Aorta (tissue), 5 donors: ENCODE measurements at places on chromosomes 6 and 20. TPM values are rescaled to one million over a fixed set of nuclear protein-coding genes. Genes with fewer than 3 reads are reported as not detected.
A peak's percentile ranks its signal among the peaks of the same experiment; 100 is the strongest.

DNA sequence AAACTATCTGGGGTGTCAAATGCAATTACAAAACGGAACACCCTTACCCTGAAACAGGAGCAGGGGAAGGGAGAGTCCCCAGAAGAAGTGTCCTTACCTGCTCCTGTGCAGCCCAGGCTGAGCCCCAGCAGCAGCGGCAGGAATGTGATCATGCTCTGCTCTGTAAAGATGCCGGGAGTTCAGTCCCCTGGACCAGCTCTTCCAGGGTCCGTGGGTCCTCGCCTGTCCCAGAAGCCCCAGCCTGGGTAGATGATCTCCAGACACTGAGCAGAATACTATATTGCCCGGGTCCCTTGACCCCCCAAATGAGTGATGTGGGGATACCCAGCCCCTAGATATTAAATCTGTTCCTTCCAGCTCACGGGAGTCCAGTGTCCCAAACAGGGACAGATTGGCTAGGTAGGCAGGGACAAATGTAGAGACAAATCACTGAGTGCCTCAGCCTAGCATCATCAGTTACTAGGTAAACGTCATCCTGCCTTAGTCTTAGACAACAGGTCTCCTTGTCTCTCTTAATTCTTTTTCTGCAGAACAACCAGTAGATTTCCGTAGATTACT lies at the start of gene HLA-DMB:
TSS of gene HLA-DMB (minus strand) at position 373 of the 558 bp plus-strand sequence. CDS start at position 152, 221 bp downstream.
- no peaks in the 10 kb centered on the region for H3K36me3 ChIP-seq
- peak within 1 kb of the TSS; percentile 0 for H3K4me3 ChIP-seq
- no peaks in the 10 kb centered on the region for H3K4me1 ChIP-seq
- H3K27me3 ChIP-seq: no peaks in the 10 kb centered on the region
- DNase-seq: no peak
- no peak within 1 kb of the TSS for H3K27ac ChIP-seq

DNA sequence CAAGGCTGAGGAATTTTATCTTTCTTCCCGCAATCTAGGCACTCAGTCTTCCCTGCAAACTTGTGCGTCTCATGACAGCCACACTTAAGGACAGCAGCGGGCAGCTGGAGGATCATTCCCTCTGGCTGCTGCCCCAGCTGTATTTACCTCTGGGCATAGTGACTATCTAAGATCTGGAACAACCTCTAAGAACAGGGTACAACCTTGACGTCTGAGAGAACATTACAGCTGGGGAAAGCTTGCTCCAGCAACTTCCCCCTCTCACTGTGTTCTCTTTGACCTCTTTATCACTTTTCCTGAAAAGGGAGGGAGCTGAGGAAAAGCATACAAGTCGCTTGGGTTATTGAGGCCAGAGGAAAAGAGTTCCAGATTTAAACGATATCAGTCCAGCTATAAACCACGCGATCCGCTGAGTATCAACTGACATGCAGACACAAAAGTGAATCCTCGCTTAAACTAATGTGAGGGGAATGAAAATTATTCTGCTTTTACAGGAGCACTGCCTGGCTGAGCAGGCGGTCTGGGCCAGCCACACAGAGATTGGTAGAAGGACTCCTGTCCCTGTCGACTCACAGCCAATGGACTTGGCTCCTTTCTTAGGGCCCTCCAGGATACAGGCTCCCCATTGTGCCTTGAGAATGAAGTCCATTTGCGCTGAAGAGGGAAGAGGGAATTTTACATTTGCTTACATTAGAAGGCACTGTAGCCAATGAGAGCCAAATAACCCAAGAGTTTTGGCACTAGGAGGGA lies 153.3 kb downstream of the QRSL1 start:
- H3K36me3 ChIP-seq: no peaks in the 10 kb centered on the region
- no peak overlapping the region for H3K4me3 ChIP-seq
- H3K4me1 ChIP-seq: no peaks in the 10 kb centered on the region
- H3K27ac ChIP-seq: no peak overlapping the region

DNA sequence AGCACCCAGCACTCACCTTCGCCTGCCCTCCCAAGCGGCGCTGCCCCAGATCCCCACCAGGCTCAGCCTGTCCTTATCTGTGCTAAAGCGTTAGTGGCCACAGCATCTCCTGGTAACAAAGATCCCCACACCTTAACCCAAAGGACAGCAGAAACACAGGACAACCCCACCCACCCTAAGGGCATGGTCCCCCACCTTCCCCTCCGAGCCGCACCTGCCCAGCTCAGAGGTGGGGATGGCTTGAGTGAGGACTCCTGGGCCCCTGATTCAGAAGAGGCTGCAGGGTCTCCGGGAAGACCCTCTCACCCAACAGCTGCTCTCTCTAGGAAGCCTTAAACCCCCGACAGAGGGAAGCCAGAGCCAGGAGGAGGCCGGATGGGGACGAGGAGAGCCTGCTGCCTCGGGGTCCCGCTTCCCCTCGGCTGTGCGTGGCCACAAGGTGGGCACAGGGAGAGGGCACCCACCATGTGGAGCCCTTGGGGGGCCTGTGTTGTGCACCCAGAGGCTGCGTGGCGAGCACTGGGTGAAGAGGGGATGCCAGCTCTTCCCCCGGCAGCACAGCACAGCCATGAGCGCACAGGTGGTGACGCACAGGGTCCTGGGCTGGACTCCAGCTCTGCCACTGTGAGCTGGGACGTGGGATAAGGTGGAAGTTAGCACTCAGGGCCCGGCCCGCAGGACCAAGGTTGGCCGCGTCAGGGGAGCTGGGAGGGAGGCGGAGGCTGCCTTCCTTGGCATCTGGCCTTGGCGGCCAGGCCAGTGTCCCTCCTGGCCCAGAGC lies 31.9 kb upstream of the MRGBP start:
- H3K4me1 ChIP-seq: no peaks in the 10 kb centered on the region
- H3K27me3 ChIP-seq: no peaks in the 10 kb centered on the region
- no peak for DNase-seq
- H3K4me3 ChIP-seq: no peak overlapping the region
- no peaks in the 10 kb centered on the region for H3K36me3 ChIP-seq

- H3K4me1 ChIP-seq: no peaks in the 10 kb centered on the region
- no peak overlapping the region for H3K27ac ChIP-seq
- H3K4me3 ChIP-seq: no peak overlapping the region
- no peaks in the 10 kb centered on the region for H3K27me3 ChIP-seq
- no peaks in the 10 kb centered on the region for H3K36me3 ChIP-seq
- no peak for DNase-seq
These were observed 207.7 kb upstream of the SNX9 start for GRCh38 chr6:157615420-157615769.

DNA sequence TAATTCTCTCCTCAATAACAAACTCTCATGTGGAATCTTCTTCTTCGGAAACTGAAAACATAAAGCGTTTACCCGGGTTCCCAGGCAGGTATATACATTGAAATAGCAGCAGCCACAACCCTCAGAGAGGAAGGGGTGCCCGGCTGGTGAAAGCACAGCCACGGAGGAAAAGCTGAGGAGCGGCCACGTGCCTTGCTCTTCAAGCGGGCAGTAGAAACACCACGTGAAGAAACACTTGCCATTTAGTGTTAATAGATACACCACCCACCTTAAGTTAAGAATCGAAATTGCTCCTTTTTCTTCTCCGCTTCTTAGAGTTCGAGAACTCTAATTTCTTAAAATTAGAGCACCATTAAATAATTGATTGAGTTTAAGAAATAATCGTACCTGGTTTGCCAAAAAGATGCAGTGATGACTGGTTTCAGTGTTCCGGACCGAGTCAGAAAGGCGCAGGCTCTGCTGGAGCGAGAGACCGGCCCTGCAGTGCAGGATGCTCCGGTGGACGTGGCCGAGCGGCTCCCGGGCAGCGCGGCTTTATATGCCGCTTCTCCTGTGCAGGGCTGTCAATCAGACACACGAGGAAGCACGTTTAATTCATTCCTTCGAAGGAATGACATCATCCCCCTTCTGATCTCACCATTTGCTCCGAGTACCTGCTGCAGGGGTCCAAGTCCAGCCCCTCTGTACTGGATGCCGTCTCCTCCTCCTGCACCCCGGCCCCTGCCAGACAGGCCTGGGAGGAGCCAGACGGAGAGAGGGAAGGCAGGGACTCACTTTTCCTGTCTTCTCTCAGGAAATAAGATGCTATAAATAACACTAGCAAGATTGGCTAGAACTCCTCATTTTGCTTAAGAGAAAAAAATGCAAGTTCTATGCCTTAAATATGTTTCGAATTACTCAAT lies at the start of gene THBS2:
TSS of gene THBS2 (minus strand) at position 510 of the 902 bp plus-strand sequence. CDS start 3,062 bp downstream, outside the sequence.
- peak within 1 kb of the TSS; percentile 73 for H3K27ac ChIP-seq
- peak; percentile 91 for DNase-seq
- no peaks in the 10 kb centered on the region for H3K27me3 ChIP-seq
- H3K4me3 ChIP-seq: peak within 1 kb of the TSS; percentile 68

DNA sequence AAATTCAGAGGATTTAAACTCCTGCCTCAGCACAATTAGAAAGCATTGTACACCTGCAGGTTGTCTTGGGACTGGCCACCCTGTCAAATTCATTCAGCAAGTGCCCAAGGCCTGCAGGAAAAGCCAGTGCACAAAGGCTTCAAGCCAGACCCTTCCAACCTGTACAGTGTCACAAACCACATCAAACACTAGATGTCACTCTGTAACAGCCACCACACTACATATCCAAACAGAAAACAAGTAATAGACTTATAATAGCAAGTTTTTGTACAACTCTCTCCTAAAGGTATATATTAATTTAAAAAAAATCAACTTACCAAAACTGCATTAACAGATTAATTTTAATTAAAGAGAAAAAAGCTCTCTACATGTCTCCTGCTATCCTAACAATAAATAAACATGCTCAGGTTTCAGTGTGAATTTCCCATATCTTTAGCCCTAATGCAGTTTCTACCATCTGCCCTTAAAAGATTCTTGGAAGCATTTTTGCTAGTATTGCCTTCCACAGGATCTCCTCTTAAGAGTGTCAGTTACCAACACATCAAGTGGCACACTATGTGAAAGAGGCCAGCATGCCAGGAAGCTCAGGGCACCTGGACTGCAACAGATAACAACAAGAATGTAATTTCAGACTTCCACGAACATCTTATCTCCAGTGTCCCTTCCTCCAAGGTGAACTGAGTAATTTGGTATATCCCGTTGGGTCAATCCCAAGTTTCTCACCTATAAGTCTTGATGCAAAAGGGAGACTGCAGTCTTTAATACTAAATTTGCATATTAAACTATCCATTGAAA lies 47.5 kb downstream of the RALGAPA2 start:
- H3K4me3 ChIP-seq: no peak overlapping the region
- DNase-seq: no peak
- no peaks in the 10 kb centered on the region for H3K36me3 ChIP-seq
- no peak overlapping the region for H3K27ac ChIP-seq

DNA sequence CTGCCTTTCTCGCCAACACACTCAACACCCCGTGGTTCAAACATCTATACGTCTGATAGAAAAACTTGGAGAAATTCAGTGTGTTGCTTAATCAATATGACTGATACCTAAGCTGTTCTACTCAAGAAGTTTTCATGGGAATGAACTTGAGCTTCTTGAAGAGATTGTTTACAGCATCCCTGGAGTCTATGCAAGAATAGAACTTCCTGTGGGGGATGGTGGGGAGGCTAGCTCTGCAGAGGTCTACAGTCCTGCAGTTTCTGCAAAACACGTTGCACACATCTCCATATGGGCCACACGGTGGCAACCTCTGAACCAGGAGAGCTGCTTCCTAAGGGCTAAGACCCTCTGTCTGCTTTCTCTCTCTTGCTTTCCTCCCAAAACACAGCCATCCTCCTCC lies 32.7 kb upstream of the FANCE start:
- H3K4me3 ChIP-seq: no peak overlapping the region
- no peaks in the 10 kb centered on the region for H3K4me1 ChIP-seq
- peaks cover 3% of the 10 kb centered on the region for H3K36me3 ChIP-seq
- no peak overlapping the region for H3K27ac ChIP-seq

Gene ADAM33
- 96.8 TPM for total RNA-seq
